ENCODE measurements at places on chromosomes 4 and X.
A peak's percentile ranks its signal among the peaks of the same experiment; 100 is the strongest.

GRCh38 chrX:154698630-154699248 is 45.4 kb upstream of the CTAG2 start:
- no peak for DNase-seq

GRCh38 chrX:130497531-130497930 is 95.7 kb downstream of the RBMX2 start:
- DNase-seq = no peak

GRCh38 chrX:119726900-119727555 is 31.4 kb upstream of the SOWAHD start:
- DNase-seq = no peak

DNA sequence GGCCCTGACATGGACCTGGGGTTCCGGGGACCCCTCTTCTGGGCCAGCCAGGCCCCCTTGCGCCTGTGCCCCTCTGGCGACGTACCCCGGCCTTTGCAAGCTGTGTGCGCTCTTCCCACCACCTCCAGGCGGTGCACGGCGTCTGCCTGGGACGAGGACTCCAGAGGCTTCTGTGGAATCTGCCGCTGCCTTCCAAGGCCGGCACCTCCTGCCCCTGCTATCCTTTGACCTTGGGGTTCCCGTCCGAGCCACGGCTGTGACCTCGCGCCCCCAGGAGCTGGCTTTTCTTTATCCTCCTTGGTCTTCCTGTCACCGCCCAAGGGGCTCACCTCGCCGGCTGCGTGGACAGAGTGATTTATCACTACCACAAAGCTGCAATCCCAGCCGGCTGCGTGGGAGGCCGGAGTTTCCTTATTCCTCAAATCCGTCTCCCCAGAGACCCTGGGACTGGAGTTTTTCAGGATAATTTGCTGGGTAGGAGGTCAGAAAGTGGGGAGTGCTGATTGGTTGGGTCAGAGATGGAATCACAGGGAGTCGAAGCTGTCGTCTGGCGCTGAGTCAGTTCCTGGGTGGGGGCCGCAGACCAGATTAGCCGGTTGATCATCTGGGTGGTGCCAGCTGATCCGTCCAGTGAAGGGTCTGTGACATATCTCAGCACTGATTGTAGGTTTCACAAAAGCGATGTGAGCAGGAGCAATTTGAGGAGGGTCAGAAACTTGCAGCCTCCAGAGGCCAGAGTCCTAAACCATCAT is 19.8 kb upstream of the PLCXD1 start:
- DNase-seq = peak; percentile 84

DNA sequence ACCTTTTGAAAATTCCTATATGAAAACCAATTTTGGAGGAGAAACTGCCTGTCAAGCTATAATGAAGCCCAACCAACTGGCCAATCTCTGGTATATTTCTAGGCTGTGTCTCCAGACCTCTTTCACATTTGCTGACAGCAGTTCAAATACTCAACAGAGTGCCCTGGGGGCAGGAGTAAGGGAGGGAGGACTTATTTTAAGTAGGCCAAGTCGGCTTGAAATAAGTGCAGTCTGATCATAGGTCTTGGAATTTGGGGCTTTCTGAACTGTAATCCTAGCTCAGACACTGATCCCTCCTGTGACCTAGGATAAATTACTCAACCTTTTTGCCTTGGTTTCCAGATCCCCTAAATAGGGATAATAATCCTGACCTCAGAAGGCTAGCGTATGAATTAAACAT is 59.4 kb upstream of the SLC7A11 start:
- DNase-seq = no peak

- no peak for DNase-seq
These were observed 37.7 kb upstream of the TASL start for GRCh38 chrX:30615229-30615628.

GRCh38 chr4:36064117-36064516 is 180.2 kb downstream of the ARAP2 start:
- no peak for DNase-seq

DNA sequence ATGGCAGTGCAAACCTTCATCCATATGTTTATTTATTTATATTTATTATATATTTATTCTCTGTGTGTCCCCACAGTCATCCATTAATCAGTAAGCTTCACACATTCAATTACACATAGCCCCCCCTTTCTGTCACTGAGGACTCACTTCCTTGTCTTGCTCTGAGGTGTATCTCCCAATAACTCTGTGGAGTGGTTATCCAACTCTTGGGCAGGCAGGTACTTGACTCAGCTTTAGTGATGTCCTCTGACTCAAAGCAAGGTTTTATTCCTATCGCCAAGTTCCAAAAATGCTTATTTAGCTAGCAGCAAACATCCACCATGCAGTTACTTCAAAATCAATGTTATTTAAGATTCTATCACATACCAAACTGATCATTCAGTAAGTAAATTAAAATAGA is 25.2 kb upstream of the NDP start:
- no peak for DNase-seq

DNA sequence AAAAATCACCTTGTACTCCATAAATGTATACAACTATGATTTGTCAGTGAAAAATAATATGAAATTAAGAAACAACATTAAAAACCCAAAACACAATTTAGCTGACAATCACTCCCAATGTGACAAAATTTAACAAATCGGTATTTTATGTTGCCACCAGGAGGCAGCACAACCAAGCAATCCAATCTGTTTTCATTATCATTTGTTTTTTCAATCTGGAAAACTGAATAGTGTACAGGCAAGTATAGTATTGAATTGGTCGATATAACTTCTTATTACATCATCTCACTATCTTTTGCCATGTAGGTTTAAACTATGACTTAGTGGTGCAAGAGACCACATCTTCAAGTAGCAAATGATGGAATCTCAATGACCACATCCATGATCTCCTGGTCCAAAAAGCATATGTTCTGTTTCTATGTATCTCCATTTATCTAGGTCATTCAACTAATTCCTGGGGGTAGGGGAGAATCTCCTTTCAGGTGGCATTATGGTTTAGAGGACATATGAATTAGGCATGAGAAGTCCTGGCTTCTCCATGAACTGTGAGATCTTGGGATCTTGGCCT is 112.9 kb upstream of the AGA start:
- no peak for DNase-seq

DNA sequence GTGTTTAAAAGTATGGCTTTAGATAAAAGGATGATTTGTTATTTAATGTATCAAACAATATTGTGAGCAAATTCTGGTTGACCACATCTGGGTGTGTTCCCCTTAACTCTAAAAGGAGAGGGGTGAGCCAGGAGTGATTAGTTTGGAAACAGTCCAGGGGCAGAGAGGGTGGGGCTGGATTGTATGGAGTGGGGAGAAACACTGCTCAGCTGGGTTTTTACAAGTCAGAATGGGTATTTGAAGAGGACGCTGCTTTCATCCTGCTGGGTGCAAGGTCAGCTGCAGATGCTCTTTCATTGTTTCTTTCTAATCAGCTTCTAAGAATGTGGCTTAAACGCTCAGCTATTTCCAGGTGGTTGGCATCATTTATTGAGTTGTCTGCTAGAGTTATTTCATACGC is 82.8 kb upstream of the LIMCH1 start:
- no peak for DNase-seq

- no peak for DNase-seq
These were observed 187.0 kb downstream of the FBXO8 start for GRCh38 chr4:174096456-174096855.

- no peak for DNase-seq
These were observed 416.1 kb upstream of the FTHL17 start for GRCh38 chrX:31487951-31488350.

DNA sequence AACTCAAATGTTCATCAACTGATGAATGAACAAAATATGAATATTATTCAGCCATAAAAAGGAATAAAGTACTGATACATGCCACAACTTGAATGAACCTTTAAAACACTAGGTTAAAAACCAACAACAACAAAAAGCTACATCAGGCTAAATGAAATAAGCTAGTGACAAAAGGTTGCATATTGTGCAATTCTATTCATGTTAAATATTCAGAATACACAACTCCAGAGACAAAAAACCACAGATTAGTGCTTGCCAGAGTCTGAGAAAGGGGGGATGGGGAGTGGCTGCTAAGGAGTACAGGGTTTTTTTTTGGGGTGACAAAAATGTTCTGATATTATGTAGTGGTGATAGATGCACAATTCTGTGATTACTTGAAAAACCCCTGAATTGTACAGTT is 58.5 kb downstream of the HAUS3 start:
- DNase-seq = no peak

- DNase-seq = no peak
These were observed 1.0 kb upstream of the PGRMC1 start for GRCh38 chrX:119235051-119235511.

DNA sequence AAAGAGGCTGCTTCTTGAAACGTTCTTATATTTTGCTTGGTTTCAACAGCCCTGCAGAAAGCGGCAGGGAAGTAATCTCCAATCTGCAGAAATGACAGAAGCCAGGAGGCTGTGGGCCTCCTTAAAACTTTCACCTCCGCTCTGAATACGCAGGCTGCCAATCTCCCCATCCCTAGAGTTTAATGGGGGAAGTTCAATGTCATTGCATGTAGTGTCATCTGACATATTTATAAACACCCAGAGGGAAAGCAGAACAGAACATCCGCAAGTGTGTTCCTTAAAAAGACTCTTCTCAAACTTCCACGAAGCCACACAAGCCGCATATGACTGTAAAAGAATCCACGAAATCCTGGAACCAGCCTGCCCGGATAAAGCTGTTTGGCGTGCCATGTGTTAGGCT is 148.8 kb upstream of the TBL1X start:
- no peak for DNase-seq

GRCh38 chrX:13821738-13822137 is 4.8 kb upstream of the GPM6B start:
- no peak for DNase-seq

GRCh38 chr4:139054791-139055505 is 39.4 kb downstream of the NOCT start:
- peak; percentile 14 for DNase-seq

- no peak for DNase-seq
These were observed 290.4 kb upstream of the MAGEB16 start for GRCh38 chrX:35507701-35508100.

DNA sequence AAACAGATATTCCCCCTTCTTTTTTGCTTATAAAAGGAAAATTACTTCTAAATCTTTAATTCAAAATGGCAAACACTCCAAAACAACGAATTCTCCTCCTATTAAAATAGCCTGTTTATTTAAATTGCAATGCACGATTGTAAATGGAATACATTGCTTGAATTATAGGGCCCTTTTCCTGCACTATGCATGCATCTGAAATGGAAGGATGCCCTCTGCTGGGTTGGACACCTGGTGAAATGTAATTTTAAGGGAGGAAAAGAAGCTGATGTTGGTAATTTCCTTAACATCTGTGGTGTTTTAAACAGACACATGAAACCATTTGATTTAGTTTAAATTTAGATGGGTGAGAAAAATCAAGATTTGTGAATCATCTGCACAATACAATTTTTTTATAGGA is 72.8 kb downstream of the GRXCR1 start:
- no peak for DNase-seq

GRCh38 chr4:151227172-151227571 is 49.8 kb upstream of the PRSS48 start:
- no peak for DNase-seq

GRCh38 chr4:14222377-14223029 is 595.0 kb upstream of the BOD1L1 start:
- no peak for DNase-seq

DNA sequence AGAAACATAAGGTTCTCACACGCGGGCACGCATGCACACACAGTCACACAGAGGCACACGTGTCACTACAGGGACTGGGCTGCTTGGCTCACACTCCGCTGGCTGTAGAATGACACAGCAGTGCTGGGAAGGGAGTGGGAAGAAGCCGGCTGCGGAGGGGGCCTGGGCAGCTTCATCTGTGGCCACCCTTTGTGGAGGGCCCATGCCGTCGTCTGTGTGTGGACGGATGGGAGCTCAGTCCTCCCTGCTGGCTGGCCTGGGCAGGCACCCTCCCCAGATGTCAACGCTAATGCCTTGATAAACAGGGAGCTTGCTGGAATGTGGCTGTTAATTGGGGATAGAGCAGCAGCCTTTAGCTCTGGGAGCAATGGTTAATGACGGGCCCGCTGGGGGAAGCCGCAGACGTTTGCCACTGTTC is 621.1 kb downstream of the BCOR start:
- DNase-seq = no peak

GRCh38 chr4:30402276-30402675 is 317.9 kb upstream of the PCDH7 start:
- no peak for DNase-seq

GRCh38 chr4:89754531-89754930 is 82.4 kb downstream of the SNCA start:
- no peak for DNase-seq

- DNase-seq = no peak
These were observed 110.2 kb upstream of the PRDX4 start for GRCh38 chrX:23557070-23557469.

DNA sequence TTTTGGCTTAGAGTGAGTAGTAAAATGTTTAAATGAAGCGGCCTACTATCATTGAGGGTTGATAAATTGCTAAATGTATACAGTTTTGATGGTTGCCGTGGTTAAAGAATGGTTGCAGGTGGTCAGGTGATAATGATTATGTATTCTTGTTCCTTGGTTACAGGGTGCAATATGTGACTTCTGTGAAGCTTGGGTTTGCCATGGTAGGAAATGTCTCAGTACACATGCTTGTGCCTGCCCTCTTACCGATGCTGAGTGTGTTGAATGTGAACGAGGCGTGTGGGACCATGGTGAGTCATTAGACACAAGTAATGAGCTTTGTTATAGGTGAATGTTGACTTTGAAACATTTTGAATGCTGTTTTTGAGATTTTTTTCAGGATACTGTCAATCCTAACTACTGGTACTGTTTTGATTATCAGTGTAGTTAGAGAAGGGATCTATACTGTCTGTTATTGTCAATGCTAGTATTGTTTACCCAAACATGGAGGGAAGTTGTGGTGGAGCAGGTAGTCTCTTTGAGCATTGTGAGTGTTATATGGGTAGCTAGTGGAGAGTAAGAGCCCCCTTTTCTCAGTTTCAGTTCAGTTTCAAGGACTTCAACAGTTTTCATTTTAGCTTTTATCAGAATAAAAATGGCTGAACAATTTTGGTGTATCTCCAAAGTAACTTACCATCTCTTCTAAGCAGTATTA is 8.9 kb downstream of the ZNF330 start:
- DNase-seq = no peak

- DNase-seq = no peak
These were observed 14.8 kb downstream of the ELOVL6 start for GRCh38 chr4:110183643-110184042.

- no peak for DNase-seq
These were observed 13.7 kb upstream of the ZNF185 start for GRCh38 chrX:152884171-152884570.

DNA sequence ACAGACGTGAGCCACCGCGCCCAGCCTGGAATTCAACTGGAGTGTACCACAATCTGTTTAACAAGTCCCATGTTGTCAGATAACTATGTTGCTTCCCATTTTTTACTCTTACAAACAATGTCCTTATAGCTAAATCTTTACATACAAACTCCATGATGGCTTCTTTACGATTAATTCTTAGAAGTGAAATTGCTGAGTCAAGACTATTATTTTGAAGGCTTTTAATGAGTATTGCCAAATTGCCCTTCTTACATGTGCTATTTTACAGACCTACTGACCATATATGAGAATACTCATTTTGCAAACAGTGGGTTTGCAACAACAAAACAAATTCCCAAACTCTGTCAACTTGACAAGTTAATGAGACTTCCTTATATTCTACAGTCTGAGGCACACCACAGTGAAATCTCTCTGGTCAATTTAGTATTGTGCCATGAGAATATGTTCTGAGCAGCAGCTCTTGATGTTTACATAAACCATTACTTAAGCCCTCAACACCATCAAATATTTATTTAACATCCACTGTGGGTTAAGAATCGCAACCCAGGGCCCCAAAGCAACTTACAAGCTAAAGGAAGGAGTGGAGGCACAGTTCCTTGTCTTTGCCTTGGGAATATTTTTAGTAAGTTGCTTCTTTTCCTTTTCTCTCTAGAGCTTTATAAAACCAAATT is 128.5 kb downstream of the SPRY1 start:
- peak; percentile 21 for DNase-seq
